Naive thymus-derived CD8-positive, alpha-beta T cell (primary cell): ENCODE measurements at places on chromosomes 7 and 10. TPM values are rescaled to one million over a fixed set of nuclear protein-coding genes. Genes with fewer than 3 reads are reported as not detected.

DNA sequence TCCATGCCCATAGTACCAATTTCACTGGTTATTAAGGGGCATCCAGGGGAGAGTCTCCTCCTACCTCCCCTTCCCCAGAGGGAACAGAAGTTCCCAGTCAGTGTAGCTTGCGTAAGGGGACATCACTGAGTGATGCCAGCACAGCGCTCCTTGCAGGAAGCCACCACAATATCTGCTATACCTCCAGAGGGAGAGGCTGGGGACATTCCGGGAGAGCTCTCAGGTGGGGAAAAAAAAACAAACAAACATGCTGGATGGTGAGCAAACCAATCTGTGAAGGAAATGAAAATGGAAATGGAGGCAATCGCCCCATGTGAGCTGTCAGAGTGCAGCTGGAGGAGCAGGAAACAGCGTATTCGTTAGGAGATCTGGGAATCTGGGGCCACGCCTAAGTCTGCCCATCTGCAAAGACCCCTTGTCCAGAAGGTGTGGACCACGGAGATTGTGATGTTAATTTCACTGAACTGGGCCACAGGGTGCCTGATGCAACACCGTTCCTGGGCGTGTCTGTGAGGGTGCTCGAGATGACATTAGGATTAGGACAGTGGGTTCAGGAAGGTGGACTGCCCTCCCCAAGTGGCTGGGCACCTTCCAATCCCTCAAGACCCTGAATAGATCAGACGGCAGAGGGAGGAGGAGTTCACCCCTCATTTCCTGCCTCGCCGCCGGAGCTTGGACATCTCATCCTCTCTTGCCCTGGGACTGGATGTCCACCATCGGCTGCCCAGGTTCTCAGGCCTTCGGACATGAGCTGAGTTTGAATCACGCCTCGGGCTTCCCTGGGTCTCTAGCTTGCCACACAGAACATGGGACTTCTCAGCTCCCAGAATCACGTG lies 30.5 kb downstream of the GNA12 start:
- H3K36me3 ChIP-seq = peaks cover 14% of the 10 kb centered on the region
- H3K27me3 ChIP-seq = no peaks in the 10 kb centered on the region
- peaks cover 11% of the 10 kb centered on the region for H3K4me1 ChIP-seq
- no peak overlapping the region for H3K4me3 ChIP-seq
- H3K27ac ChIP-seq = no peak overlapping the region
- no peak for DNase-seq

Gene PRSS37
- not detected for polyA plus RNA-seq

DNA sequence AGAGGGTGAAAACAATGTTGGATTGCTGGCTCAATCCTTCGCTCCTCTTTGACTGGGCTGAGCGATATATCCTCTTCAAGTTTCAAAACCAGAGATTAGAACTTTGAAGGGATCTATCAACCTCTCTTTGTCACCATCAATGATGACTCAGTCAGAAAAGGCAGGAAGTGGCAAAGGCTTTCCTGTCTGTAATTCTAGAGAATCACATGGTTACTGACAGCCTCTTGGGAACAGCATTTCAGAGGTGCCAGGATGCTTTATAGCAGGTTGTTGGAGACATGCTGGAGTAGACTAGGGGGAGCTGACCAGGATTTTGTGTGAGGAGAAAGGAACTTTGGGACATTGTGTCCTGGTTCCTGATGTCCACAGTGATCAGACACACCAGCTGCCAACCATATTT lies 81.3 kb downstream of the PRKCQ start:
- peak overlapping the region; percentile 70 for H3K4me3 ChIP-seq
- H3K36me3 ChIP-seq = peaks cover 46% of the 10 kb centered on the region
- peaks cover 41% of the 10 kb centered on the region for H3K4me1 ChIP-seq
- no peak for DNase-seq
- no peaks in the 10 kb centered on the region for H3K27me3 ChIP-seq

DNA sequence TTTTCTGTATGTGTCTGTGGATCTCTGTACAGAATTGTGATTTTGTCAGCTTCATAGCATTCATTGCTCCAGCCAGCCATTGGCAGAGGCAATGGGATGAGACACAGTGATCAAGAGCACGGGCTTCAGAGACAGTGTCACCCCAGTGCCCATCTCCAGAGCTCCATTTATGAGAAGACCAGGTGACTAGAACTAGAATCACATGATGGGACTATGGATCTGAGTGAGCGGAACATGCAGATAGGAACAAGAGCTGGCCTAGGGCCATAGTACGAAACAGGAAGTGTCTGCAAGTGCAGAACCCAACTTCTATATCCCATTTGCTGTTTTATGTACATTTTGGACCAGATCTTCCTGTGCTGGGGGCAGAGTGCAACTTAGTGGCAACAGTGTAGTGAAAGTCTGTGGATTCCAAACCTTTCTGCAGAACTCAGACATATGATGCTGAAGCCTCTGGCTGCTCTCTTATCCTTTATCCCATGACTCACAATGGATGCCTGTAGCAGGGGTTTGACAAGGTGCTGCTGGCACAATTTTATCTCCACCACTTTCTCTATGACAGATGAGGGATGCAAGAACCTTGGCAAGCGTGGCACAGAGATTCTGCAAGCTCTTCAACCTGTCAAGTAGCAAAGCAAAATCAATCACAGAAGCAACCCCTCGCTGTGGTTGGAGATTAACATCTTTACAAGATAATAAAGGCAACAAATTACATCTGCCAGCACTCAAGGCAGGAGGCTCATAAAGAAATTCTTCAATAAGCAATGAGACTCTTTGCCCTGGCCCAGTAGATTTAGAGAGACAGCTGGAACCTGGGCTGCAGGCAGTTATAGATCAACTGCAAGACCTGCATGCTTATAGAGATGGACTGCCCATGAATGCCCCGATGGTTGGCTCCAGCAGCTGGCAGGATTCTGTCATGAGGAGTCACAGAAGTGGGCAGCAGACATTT lies 681.3 kb downstream of the TNS3 start:
- DNase-seq = no peak
- no peak overlapping the region for H3K27ac ChIP-seq
- H3K36me3 ChIP-seq = no peaks in the 10 kb centered on the region
- H3K4me3 ChIP-seq = no peak overlapping the region
- H3K4me1 ChIP-seq = no peaks in the 10 kb centered on the region

- H3K36me3 ChIP-seq = no peaks in the 10 kb centered on the region
- no peak for DNase-seq
- no peaks in the 10 kb centered on the region for H3K4me1 ChIP-seq
- no peak overlapping the region for H3K27ac ChIP-seq
Observed at GRCh38 chr10:126511917-126512479, 123.7 kb upstream of the ADAM12 start.

Gene GIMAP5
- polyA plus RNA-seq = 506 TPM

GRCh38 chr10:131910663-131911314 lies 10.0 kb downstream of the PPP2R2D start:
- no peak for DNase-seq
- H3K36me3 ChIP-seq = peaks cover 4% of the 10 kb centered on the region
- no peaks in the 10 kb centered on the region for H3K27me3 ChIP-seq
- no peak overlapping the region for H3K4me3 ChIP-seq
- peaks cover 89% of the 10 kb centered on the region for H3K4me1 ChIP-seq
- no peak overlapping the region for H3K27ac ChIP-seq

Gene ENO4
- not detected for polyA plus RNA-seq

- H3K36me3 ChIP-seq = no peaks in the 10 kb centered on the region
- DNase-seq = no peak
- no peaks in the 10 kb centered on the region for H3K27me3 ChIP-seq
- H3K4me1 ChIP-seq = no peaks in the 10 kb centered on the region
- no peak overlapping the region for H3K4me3 ChIP-seq
- H3K27ac ChIP-seq = no peak overlapping the region
Observed at GRCh38 chr10:51273574-51273973, 199.3 kb downstream of the PRKG1 start.

- no peak overlapping the region for H3K4me3 ChIP-seq
- no peak overlapping the region for H3K27ac ChIP-seq
- peaks cover 6% of the 10 kb centered on the region for H3K4me1 ChIP-seq
- no peak for DNase-seq
- H3K27me3 ChIP-seq = peaks cover 31% of the 10 kb centered on the region
- H3K36me3 ChIP-seq = peaks cover 6% of the 10 kb centered on the region
Observed at GRCh38 chr10:131736321-131736980, 164.4 kb upstream of the PPP2R2D start.

Gene GJD4
- polyA plus RNA-seq = not detected

DNA sequence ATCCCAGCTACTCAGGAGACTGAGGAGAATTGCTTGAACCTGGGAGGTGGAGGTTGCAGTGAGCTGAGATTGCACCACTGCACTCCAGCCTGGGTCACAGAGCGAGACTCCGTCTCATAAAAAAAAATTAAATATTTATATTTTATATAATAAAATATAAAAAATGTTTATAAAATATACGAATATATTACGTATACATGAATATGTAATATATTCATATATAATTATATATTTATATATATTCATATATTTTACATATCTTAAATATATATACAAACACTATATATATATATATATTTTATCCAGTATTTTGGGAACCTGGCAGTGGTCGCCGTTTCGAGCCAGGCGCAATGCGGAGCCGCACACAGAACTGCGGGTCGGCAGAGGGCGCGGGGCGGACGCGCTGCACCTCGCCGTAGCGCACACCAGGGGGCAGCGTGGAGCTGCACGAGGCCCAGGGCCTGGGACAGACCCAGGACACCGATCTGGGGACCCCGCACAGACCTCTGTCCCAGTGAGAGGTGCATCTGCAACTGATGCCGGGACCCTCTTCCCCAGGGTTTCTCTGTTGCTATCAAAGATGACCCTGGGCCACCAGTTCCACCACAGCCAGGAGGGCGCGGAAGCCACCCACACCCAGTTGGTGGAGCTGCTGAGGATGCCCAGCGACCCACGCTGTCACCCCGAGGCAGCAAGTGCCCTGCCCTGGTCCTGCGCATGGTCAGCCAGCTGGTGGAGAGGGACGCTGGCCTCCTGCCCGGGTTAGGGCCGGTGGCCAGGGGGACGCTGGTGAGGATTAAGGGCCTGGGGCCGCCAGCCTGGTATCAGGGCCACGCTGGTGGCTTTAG lies 22.7 kb downstream of the AP5Z1 start:
- H3K27me3 ChIP-seq = no peaks in the 10 kb centered on the region
- no peak overlapping the region for H3K27ac ChIP-seq
- no peak overlapping the region for H3K4me3 ChIP-seq
- H3K4me1 ChIP-seq = peaks cover 9% of the 10 kb centered on the region

Gene CABCOCO1
- not detected for polyA plus RNA-seq

Gene TMEM236
- polyA plus RNA-seq = not detected

Gene HOXA3
- polyA plus RNA-seq = not detected

- H3K4me1 ChIP-seq = no peaks in the 10 kb centered on the region
- H3K27ac ChIP-seq = peak overlapping the region; percentile 78
- no peaks in the 10 kb centered on the region for H3K27me3 ChIP-seq
- no peak overlapping the region for H3K4me3 ChIP-seq
Observed at GRCh38 chr7:74061840-74062539, 21.6 kb upstream of the LIMK1 start.

GRCh38 chr10:86073199-86073977 lies 293.2 kb downstream of the GRID1 start:
- DNase-seq = no peak
- no peaks in the 10 kb centered on the region for H3K36me3 ChIP-seq
- no peak overlapping the region for H3K27ac ChIP-seq
- peaks cover 12% of the 10 kb centered on the region for H3K27me3 ChIP-seq
- H3K4me3 ChIP-seq = no peak overlapping the region
- no peaks in the 10 kb centered on the region for H3K4me1 ChIP-seq

GRCh38 chr10:5910323-5911100 lies 20.5 kb downstream of the FBH1 start:
- H3K4me3 ChIP-seq = no peak overlapping the region
- H3K27me3 ChIP-seq = no peaks in the 10 kb centered on the region
- H3K36me3 ChIP-seq = peaks cover 88% of the 10 kb centered on the region
- H3K4me1 ChIP-seq = peaks cover 7% of the 10 kb centered on the region
- H3K27ac ChIP-seq = no peak overlapping the region

DNA sequence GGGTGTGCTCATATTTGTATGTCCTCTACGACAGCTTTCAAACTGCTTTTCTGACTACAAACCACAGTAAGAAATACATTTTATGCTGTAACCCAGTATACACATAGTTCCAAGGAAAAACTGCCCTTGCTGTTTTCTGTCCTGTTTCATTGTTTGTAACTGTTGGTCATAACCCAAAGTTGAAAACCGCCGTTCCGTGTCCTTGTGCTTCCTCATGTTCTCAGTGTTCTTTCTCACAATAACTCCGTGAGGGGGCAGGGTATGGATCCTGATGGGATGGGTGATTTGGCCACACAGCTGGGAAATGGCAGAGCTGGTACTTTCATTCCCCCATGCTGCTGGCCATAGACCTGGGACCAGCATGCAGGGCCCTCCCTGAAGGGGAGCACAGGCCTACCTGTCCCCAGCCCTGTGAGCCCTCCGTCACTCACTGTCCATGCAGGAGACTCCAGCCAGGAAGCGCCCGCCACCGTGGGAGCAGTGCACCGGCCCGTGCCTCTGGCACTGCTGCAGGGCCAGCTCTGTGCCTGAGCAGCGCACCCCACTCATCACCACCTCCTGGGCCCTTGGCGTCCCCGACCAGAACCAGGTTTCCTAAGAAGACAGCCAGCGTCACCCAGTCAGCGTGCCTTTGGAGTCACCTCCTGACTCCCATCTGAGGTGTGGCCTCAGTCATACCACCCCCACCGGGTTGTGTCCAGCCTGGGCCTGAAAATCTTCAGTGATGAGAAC lies 12.7 kb downstream of the LOXL4 start:
- no peak overlapping the region for H3K27ac ChIP-seq
- H3K4me1 ChIP-seq = peaks cover 4% of the 10 kb centered on the region
- no peak for DNase-seq
- peaks cover 5% of the 10 kb centered on the region for H3K36me3 ChIP-seq
- no peaks in the 10 kb centered on the region for H3K27me3 ChIP-seq

DNA sequence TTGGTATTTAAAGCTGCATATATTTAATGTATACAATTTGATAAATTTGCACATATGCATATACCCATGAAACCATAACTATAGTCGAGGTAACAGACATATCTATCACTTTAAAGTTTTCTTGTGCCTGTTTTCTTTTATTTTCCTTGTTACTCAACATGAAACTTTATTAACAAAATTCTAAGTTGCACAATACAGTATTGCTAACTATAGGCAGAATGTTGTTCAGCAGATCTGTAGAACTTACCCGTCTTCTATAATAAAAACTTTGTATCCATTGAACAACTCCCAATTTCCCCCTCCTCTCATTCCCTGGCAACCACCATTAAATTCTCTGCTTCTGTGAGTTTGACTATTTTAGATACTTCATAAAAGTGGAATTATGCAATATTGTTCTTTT lies 404.6 kb upstream of the KCND2 start:
- H3K36me3 ChIP-seq = peaks cover 9% of the 10 kb centered on the region
- H3K27ac ChIP-seq = no peak overlapping the region
- H3K4me3 ChIP-seq = no peak overlapping the region
- no peaks in the 10 kb centered on the region for H3K27me3 ChIP-seq
- DNase-seq = no peak

Gene LRRC4
- polyA plus RNA-seq = not detected
